ENCODE measurements at places on chromosomes 2 and 18.

DNA sequence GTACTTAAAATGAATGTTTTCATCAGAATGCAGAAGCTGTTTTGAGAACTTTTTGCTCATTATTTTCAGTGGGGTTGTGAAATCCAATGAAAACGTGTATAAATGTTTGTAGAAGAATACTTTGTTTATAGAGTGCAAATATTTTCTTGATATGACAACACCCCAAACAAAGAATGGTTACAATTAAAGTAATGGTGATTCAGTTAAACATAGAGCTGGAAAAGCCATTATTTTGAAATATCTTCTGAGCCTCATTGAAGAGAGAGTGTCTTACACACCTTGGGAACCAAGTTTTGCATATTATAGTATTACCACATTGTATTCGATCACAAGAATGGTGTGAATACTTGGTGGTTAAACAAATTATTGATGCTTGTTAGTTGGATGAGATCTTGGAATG lies 48.7 kb downstream of the SPTBN1 start:
- no peak for DNase-seq

- DNase-seq, result no peak
These were observed 43.4 kb downstream of the TMEM131 start for GRCh38 chr2:97952357-97952756.

- DNase-seq, result no peak
These were observed 183.3 kb downstream of the TXNL1 start for GRCh38 chr18:56455141-56455540.

GRCh38 chr2:234898534-234899053 lies 53.2 kb upstream of the SH3BP4 start:
- no peak for DNase-seq

DNA sequence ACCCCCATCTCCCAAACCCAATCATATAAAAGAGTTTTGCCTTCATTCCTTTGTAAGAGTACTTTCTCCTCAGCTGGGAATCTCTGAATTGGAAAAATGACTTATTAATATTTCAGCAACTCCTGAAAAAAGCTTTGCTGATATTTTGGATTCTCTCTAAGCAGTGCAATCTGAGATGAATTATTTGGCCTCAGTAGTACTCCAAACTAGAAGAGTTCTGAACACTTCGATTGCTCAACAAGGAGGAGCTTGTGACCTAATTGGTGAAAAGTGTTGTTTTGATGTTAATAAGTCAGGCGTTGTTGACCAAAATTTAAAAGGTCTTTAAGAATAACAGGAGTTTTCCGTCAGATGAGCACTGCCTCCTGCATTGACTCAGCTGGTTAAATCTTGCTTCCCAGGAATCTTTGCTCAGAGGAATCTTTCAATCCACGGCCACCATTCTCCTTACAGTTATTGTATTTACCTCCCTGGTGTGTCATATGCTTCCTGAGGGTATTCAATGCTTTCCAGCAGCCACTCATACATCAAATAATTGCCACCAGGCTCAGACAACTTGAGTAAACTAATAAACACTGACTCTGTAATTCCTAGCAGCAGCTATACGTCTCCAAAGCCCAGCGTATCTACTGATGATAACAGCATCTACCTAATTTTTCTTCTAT lies 24.5 kb upstream of the LIPG start:
- no peak for DNase-seq

DNA sequence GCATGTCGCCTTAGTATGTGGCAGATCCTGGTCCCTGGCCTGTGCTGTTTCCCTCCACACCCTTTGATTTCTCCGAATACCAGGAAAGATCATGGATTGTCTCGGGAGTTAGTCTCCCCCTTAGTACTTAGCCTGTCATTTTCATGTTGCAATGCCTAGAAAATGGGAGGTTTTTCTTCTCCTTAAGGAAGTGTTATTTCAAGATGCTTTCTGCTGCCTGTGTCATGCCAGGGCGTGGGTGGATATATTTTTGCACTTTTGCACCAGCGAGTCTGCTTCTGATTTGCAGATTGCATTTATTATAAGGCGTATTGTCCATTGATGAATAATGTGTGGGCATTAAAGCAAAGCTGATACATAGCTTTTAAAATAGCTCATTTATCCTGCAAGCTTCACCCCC lies 223.5 kb downstream of the NEDD4L start:
- DNase-seq, result no peak

- no peak for DNase-seq
These were observed 174.8 kb downstream of the BCL2 start for GRCh38 chr18:63144748-63145147.

DNA sequence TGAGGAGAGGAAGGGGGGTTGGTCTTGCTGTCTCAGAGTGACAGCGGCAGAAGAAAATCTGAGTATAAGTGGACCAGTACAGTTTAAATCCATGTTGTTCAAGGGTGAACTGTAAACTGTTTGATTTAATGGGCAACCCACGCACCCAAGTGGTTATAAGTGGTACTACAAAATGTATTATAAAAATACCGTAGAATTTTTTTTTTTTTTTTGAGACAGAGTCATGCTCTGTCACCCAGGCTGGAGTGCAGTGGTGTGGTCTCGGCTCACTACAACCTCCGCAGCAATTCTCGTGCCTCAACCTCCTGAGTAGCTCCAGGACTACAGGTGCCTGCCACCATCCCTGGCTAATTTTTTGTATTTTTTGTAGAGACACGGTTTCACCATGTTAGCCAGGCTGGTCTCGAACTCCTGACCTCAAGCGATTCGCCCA lies 2.1 kb upstream of the CHCHD5 start:
- DNase-seq, result no peak

DNA sequence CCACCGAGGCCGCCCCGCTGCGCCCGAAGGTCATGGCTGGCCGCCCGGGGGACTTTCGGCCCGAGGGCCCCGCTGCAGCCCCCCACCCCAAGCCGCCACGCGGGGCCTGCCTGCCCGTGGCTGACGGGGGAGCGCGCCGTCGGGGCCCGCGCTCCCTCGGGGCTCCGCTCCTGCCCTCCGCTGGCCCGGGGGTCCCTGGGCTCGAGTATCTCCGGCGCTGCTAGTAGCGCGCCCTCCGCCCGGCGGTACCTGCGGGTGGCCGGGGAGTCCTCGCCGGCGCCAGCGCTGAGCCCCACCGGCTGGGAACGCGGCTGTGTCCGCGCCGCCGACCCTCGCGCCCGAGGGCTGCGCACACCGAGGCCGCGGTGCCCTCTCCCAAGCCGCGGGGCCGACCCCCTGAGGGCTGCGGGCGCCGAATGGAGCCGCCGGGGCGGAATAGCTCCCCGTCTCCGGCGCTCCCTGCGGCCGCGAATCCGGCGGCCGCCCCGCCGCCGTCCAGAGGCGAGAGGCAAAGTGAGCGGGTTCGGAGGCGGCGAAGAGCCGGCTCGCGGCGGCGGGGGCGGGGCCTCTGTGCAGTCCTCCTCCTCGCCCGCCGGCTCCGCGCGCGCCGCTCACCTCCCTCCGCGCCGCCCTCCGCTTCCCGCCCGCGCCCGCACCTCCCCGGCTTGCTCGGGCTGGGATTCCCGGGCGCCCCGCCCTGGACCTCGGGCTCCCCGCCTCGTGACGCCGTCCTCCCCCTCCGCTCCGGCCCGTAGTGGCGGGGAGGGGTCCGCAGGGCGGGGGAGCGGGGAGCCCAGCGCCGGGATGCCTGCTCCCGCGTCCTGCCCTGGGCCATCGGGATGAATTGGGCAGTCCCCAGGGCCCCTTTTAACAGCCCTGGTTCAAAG lies at the start of gene KCNG3:
Gene KCNG3 (minus strand): TSS at position 515 of the 887 bp plus-strand sequence. CDS start 481 bp downstream, at position 34.
- DNase-seq, result no peak

DNA sequence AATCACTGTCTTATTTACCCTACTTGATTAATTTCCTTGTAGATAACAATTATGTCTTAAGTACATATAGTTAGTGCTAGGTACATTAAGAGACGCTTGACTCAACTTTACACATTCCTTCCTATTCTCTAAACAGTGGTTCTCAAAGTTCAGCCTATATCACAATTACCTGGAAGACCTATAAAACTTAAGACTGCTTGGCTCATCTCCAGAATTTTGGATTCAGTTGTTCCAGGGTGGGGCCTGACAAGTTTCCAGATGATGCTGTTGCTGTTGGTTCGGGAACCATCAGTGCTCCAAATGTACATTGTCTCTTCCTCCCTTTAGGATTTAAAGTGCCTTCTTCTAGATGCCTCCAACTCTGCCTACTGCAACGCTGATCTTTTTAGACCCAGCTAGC lies 4.0 kb downstream of the PPP3R1 start:
- DNase-seq, result no peak

DNA sequence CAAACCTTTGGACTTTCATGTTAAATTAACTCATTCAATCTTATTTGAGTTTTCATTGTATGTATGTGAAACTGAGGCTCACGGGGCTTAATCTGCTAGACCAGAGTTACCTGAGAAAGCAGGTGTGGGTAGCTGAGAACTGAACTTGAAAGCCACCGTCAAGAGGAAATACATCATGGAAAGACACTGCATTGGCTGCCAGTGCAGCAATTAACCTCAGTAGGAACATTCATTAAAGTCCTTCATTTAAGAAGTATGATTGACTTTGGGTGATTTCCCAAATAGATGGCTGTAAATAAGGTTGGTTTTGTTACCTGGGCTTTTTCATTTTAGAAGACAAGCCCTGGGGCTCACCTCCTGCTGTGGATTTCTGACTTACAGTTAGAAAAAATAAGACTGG lies 36.5 kb upstream of the MGAT5 start:
- no peak for DNase-seq

- DNase-seq, result no peak
These were observed 101.2 kb downstream of the PTPN4 start for GRCh38 chr2:119860924-119861323.

GRCh38 chr18:41767960-41768359 lies 187.1 kb upstream of the PIK3C3 start:
- DNase-seq, result no peak

GRCh38 chr2:191951832-191952231 lies 104.9 kb upstream of the CAVIN2 start:
- DNase-seq, result no peak

- DNase-seq, result no peak
These were observed 41.4 kb downstream of the ATP6V1C2 start for GRCh38 chr2:10762651-10763460.

- DNase-seq, result no peak
These were observed 8.1 kb upstream of the WIPF1 start for GRCh38 chr2:174605687-174606086.

DNA sequence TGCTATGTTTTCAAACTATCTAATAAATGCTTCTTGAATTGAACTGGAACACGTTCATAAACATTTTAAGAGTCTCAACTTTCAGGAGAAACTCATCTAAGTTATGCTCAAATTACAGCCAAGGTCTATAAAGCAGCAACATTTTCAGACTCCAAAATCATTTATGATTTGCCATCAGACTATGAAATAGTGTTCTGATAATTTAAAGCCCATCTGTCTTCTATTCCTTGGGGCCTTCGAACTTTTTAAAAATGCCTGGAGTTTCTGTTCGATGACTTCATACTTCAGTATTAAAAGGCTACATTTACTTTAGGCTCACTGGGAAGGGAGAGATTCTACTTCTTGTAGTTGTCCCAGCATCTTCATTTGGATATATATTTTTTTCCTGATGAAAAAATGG lies 73.6 kb upstream of the NXPH2 start:
- no peak for DNase-seq

- no peak for DNase-seq
These were observed 191.7 kb downstream of the FAM210A start for GRCh38 chr18:13534631-13535030.

GRCh38 chr18:22204996-22205395 lies 35.6 kb downstream of the GATA6 start:
- DNase-seq, result no peak

DNA sequence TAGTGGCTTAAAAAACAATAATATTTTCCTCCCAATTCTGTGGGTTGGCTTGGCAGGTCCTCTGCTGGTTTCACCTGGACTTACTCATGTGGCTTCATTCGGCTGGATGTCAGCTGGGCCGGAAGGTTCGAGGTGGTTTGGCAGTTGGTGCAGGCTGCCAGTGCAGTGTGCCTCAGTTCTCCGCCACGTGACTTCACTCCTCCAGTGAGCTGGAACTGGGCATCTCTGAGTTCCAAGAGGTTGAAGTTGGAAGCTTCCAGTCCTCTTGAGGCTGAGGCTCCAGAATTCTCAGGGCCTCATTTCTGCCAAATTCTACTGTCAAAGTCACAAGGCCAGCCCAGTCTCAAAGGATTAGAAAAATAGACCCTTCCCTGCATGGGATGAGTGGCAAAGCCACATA lies 83.4 kb upstream of the B3GNT7 start:
- no peak for DNase-seq

- no peak for DNase-seq
These were observed 42.1 kb downstream of the PGAP1 start for GRCh38 chr2:196884368-196884767.

- no peak for DNase-seq
These were observed 5.3 kb downstream of the OSR1 start for GRCh38 chr2:19352946-19353720.

GRCh38 chr2:224890372-224890771 lies 151.9 kb downstream of the DOCK10 start:
- DNase-seq, result no peak

GRCh38 chr2:61658841-61659780 lies 121.0 kb upstream of the XPO1 start:
- DNase-seq, result no peak

DNA sequence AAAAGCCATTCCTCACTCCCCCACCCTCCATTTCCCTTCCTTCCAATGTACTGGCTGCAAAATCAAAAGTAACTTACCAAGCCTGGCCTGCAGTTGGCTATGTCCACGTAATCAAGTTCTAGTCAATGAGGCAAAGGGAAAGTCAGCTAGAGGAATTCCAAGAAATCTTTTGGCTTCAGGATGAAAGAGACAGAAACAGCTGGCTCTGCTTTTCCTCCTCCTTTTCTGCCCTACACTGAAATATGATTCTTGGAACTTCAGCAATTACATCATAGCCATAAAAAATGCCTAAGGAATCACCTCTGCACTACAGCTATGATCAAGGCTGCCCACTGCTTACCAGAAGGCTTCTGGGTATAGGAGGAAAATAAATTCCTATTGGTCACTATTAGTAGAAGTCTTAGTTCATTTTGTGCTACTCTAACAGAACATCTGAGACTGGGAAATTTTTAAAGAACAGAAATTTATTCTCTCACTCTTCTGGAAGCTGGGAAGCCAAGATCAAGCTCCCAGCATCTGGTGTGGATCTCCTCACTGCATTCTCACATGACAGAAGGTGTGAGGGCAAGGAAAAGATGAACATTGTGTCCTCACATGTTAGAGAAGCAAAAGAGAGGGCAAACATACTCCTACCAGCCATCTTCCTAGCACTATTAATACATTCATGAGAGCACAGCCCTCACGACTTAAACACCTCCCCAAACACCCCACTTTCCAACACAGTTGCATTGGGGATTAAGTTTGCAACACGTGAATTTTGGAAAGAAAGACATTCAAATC lies 219.9 kb downstream of the TMX3 start:
- DNase-seq, result peak; percentile 19

- no peak for DNase-seq
These were observed 244.8 kb upstream of the SLC14A2 start for GRCh38 chr18:45370255-45371010.
